ENCODE measurements at places on chromosomes 7 and 10. TPM values are rescaled to one million over a fixed set of nuclear protein-coding genes. Genes with fewer than 3 reads are reported as not detected.
A peak's percentile ranks its signal among the peaks of the same experiment; 100 is the strongest.

- peaks cover 6% of the 10 kb centered on the region for H3K4me1 ChIP-seq
- peak within 1 kb of the TSS; percentile 93 for H3K4me3 ChIP-seq
- peak; percentile 80 for DNase-seq
- H3K36me3 ChIP-seq: no peaks in the 10 kb centered on the region
Observed at GRCh38 chr7:116499168-116500077, at the start of gene CAV2. Gene CAV2, plus strand, starts transcription at chr7:116499738. Its CDS starts 44 bp downstream, at chr7:116499782.

DNA sequence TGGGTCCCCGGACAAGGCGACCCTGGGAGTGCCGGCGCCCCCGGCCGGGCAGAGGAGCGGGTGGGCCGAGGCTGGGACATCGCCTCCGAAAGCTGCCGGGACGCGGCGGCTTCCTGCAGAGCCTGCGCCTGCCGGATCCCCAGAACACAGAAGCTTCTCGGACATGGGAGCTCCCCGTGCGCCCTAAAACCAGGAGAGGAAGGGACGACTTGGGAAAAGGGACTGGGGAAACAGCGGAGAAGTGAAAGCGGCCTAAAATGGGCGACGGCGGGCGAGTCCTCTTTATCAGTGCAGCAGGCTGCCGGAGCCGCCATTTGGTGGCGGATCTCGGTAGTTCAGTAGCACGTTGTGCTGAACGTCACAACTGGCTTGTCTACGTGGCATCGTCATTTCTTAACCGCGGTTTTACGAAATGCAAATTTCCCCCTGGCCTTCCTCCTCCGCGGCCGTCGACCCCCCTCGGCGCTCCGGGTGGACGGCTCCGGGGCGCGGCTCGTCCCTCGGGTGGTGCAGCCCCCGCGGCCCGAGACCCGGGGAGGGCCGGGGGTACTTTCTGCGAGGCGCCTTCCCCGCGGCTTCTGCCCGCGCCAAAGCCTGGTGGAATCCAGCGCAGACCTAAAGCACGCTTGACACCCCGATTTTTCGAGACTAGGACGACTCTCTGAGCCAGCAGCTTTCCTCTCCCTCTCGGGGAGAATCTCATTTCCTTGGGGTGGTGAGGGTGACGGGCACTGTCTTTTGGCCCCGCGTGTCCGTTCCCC, 9.9 kb upstream of the SPAG6 start:
- no peak overlapping the region for H3K27ac ChIP-seq
- H3K27me3 ChIP-seq: no peaks in the 10 kb centered on the region
- DNase-seq: no peak

DNA sequence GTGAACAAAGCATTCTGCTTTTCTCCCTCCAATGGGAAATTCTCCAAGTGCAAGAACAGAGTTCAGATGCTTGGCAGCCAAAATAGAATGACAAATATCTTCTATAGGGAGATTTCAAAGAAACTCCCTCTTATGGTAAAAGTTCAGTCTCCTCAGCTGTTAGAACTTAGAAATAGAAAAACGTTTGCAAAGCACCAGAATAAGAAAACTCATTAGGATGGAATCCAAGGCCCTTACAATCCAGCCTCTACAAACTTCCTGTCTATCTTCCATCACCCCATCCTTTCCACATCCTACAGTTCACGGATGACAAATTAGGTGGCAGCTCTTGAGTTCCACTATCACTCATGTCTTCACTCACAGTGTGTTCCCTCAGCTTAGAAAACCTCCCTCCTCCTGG, 25.7 kb downstream of the FAM13C start:
- H3K36me3 ChIP-seq: no peaks in the 10 kb centered on the region
- no peak overlapping the region for H3K4me3 ChIP-seq

- H3K4me1 ChIP-seq: no peaks in the 10 kb centered on the region
- no peak for DNase-seq
- no peak overlapping the region for H3K27ac ChIP-seq
- peaks cover 8% of the 10 kb centered on the region for H3K27me3 ChIP-seq
Observed at GRCh38 chr10:117237401-117237991, 3.4 kb upstream of the SLC18A2 start.

GRCh38 chr10:124482876-124483275, 21.3 kb downstream of the LHPP start:
- no peak overlapping the region for H3K27ac ChIP-seq
- H3K4me3 ChIP-seq: no peak overlapping the region
- DNase-seq: no peak
- no peaks in the 10 kb centered on the region for H3K4me1 ChIP-seq
- H3K27me3 ChIP-seq: no peaks in the 10 kb centered on the region

GRCh38 chr7:139731802-139732470, 45.9 kb downstream of the HIPK2 start:
- no peak overlapping the region for H3K4me3 ChIP-seq
- DNase-seq: peak; percentile 17
- no peak overlapping the region for H3K27ac ChIP-seq
- no peaks in the 10 kb centered on the region for H3K27me3 ChIP-seq

DNA sequence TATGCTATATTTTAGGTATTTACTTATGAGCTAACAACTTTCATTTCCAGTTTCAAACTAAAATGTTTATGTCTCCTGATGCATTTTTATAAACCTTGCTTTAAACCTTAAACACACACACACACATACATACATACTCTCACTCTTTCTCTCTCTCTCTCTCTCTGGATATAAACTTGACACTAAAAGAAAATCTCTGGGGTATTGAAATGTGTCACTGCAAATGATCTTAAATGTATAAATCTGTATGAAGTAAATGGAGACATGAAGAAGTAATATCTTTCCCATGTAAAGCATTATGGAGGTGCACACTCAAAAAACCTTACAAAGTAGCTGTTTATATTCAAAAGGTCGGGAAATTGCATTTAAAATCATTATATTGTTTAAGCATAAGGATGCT, 37.0 kb downstream of the RELN start:
- DNase-seq: no peak
- no peaks in the 10 kb centered on the region for H3K4me1 ChIP-seq
- no peaks in the 10 kb centered on the region for H3K27me3 ChIP-seq
- H3K36me3 ChIP-seq: no peaks in the 10 kb centered on the region

- H3K4me1 ChIP-seq: no peaks in the 10 kb centered on the region
- H3K27me3 ChIP-seq: no peaks in the 10 kb centered on the region
- H3K27ac ChIP-seq: no peak overlapping the region
- no peaks in the 10 kb centered on the region for H3K36me3 ChIP-seq
- H3K4me3 ChIP-seq: no peak overlapping the region
- no peak for DNase-seq
Observed at GRCh38 chr10:8312781-8313180, 258.3 kb downstream of the GATA3 start.

- H3K36me3 ChIP-seq: no peaks in the 10 kb centered on the region
- H3K27me3 ChIP-seq: no peaks in the 10 kb centered on the region
- no peak overlapping the region for H3K27ac ChIP-seq
- no peak overlapping the region for H3K4me3 ChIP-seq
- H3K4me1 ChIP-seq: no peaks in the 10 kb centered on the region
- no peak for DNase-seq
Observed at GRCh38 chr7:52249741-52250140, 785.7 kb upstream of the POM121L12 start.

GRCh38 chr10:125217990-125218675, 57.8 kb upstream of the CTBP2 start:
- H3K27ac ChIP-seq: no peak overlapping the region
- no peaks in the 10 kb centered on the region for H3K36me3 ChIP-seq

GRCh38 chr7:94655126-94655847, 646 bp downstream of the SGCE start:
- peak overlapping the region; percentile 99 for H3K27ac ChIP-seq
- peaks cover 9% of the 10 kb centered on the region for H3K4me1 ChIP-seq
- H3K4me3 ChIP-seq: peak overlapping the region; percentile 89
- no peaks in the 10 kb centered on the region for H3K27me3 ChIP-seq
- no peaks in the 10 kb centered on the region for H3K36me3 ChIP-seq

GRCh38 chr7:100886936-100887515, 2.5 kb downstream of the UFSP1 start:
- no peaks in the 10 kb centered on the region for H3K4me1 ChIP-seq
- H3K4me3 ChIP-seq: no peak overlapping the region
- H3K36me3 ChIP-seq: peaks cover 69% of the 10 kb centered on the region
- no peaks in the 10 kb centered on the region for H3K27me3 ChIP-seq

DNA sequence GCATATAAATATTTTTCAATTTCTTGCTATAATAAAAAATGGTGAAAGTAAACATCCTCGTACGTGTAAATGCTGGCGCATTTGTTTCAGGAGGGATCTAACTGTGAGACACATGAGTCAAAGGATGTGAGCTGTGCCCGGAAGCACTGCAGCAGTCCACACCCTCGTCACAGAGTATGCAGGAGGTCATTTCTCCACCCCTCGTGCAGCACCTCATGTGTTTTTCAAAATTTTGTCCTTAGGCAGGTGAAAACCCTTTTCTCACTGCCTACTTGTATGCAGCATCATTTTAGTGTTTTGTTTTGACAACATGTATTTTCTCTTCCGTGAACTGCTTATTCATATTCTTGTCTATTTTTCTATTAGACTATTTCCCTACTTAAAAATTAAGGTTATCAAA, 162.7 kb downstream of the AVL9 start:
- no peaks in the 10 kb centered on the region for H3K27me3 ChIP-seq
- H3K36me3 ChIP-seq: no peaks in the 10 kb centered on the region
- no peaks in the 10 kb centered on the region for H3K4me1 ChIP-seq
- no peak overlapping the region for H3K27ac ChIP-seq

- H3K27ac ChIP-seq: no peak overlapping the region
- H3K4me3 ChIP-seq: no peak overlapping the region
- no peaks in the 10 kb centered on the region for H3K36me3 ChIP-seq
- peaks cover 3% of the 10 kb centered on the region for H3K4me1 ChIP-seq
- H3K27me3 ChIP-seq: no peaks in the 10 kb centered on the region
Observed at GRCh38 chr7:89073776-89074175, 278.2 kb upstream of the TEX47 start.

- H3K4me1 ChIP-seq: no peaks in the 10 kb centered on the region
- H3K4me3 ChIP-seq: no peak overlapping the region
- H3K27ac ChIP-seq: no peak overlapping the region
- H3K27me3 ChIP-seq: no peaks in the 10 kb centered on the region
Observed at GRCh38 chr10:93565446-93565845, 1.0 kb upstream of the FFAR4 start.

DNA sequence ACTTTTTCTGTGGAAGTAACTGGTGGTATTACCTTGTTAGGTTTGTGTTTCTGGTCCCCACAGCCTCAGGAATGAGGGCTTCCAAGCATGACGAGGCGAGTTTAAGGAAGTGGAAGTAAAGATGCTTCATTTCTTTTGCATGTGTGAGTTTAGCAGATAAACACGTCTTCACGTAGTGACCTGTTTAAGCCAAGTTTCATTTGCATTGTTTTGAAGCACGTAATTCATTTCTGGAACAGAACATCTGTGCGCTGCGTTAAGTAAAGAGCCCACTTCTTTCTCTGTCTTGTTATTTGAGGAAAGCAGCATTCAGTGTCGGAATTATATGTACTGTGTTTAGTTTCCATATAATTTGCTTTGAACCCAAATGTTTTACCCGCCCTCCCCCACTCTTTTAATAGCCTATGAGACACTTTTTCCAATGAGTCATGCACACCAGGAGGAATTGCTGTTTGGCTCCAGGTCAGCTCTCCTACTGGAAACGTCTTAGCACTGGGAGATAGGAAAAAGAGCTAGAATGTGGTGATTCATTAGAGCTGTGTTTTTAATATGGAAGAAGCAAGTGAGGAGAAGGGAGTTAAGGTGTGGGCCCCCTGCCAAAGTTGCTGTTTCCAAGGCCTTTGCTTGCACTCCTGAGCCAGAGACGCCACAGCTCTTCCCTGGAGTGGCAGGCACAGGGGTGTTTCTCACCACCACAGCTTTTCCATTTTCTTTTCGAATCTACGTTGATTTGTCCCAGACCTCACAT, 36.7 kb downstream of the BTBD16 start:
- no peaks in the 10 kb centered on the region for H3K27me3 ChIP-seq
- no peak overlapping the region for H3K4me3 ChIP-seq
- DNase-seq: no peak
- H3K36me3 ChIP-seq: no peaks in the 10 kb centered on the region
- no peaks in the 10 kb centered on the region for H3K4me1 ChIP-seq

DNA sequence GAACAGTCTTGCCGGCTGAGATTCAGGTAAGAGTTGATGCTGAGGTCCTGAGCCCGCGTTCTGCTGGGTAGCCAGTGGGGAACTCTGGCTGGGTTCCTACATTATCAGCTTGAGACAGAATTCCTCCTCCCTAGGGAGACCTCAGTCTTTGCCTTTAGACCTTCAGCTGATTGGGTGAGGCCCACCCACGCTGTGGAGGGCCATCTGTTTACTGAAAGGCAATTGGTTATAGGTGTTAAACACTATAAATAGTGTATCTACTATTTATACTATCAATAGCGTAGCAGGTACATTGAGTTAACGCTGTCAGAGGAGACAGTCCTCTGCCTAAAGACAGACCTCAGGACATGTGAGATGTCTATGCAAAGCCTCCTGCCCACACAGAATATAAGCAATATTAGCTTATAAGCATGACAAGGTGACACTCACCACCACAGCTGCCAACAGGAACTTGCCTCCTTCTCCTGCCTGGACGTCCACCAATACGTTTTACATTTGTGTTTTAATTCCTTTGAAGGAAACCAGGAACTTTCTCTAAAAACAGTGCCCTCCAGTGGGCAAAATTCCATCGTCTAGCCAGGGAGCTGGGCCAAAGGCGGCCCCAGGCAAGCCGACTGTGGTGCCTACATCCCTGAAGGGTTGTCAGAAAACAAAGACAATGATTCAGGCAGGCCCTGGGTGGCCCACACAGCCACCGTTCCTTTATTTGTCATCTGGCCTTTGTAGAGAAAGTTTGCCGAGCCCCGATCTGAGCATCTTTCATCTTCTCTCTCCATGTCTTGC, 58.8 kb downstream of the INSIG1 start:
- no peak overlapping the region for H3K27ac ChIP-seq
- H3K27me3 ChIP-seq: peaks cover 22% of the 10 kb centered on the region
- H3K4me3 ChIP-seq: no peak overlapping the region
- no peaks in the 10 kb centered on the region for H3K36me3 ChIP-seq

GRCh38 chr10:89120931-89121763, 86.0 kb downstream of the CH25H start:
- DNase-seq: no peak
- H3K27ac ChIP-seq: no peak overlapping the region
- H3K27me3 ChIP-seq: no peaks in the 10 kb centered on the region
- no peaks in the 10 kb centered on the region for H3K36me3 ChIP-seq

GRCh38 chr7:48924433-48924832, at the start of gene CDC14C:
Gene CDC14C, plus strand, starts transcription at chr7:48924547. Its CDS starts 126 bp downstream, at chr7:48924673.
- no peaks in the 10 kb centered on the region for H3K4me1 ChIP-seq
- no peaks in the 10 kb centered on the region for H3K36me3 ChIP-seq
- H3K27ac ChIP-seq: no peak within 1 kb of the TSS

DNA sequence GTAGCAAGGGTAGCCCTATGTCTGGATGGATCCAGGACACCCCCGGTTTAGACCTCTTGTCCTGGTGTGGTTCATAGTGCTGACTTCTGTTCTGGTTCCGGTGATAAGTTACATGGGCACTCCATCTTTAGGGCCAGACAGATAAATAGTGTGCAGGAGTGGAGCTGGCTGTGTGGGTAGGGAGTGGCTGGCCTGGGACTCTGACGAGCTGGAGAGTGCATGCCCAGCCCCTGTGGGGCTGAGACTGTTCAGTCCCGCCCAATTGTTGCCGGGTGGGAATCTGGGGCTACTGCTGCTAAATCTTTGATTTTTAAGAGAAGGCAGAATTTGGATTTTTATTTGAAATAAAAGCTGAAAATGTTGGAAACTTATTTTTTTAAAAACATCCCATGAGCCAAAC, 27.3 kb downstream of the PDCD11 start:
- H3K36me3 ChIP-seq: peaks cover 88% of the 10 kb centered on the region
- H3K27ac ChIP-seq: no peak overlapping the region
- H3K4me3 ChIP-seq: no peak overlapping the region
- H3K4me1 ChIP-seq: no peaks in the 10 kb centered on the region

The FOXI2 gene
- total RNA-seq: not detected

The PLXDC2 gene
- total RNA-seq: 11.4 TPM

The FFAR4 gene
- not detected for total RNA-seq

The SPDYE16 gene
- not detected for total RNA-seq

The MPP7 gene
- 5.9 TPM for total RNA-seq

The TLX1 gene
- not detected for total RNA-seq

The TCAF1 gene
- 72.2 TPM for total RNA-seq

The CALML5 gene
- not detected for total RNA-seq

The VIM gene
- total RNA-seq: 1,733 TPM

The FKBP6 gene
- not detected for total RNA-seq

The ASZ1 gene
- not detected for total RNA-seq

The ZNF804B gene
- total RNA-seq: 0.04 TPM

The FAM131B gene
- 0.22 TPM for total RNA-seq
